ENCODE measurements at places on chromosomes 12 and 14.

DNA sequence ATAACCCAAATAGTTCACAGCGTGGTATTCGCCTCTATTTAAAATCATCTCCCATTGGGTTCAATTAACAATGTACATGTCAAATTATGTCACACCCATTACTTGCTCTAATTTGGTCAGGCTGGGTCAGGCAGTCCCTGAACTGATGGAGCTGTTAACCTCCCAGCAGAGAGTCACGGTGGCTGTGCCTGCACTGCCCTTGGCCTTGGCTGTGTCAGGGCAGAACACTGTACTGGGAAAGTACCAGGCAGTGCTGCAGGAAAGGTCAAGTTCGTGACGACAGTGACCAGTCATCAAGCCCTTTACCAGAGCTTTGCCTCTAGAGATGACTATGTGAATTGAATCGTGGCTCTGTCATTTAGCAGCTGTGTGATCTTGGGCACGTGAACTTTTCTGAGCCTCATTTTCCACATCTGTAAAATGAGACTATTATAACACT lies 100.0 kb downstream of the ARF6 start:
- peaks cover 30% of the 10 kb centered on the region for H3K4me1 ChIP-seq
- peak overlapping the region; percentile 77 for H3K27ac ChIP-seq
- H3K27me3 ChIP-seq, result no peaks in the 10 kb centered on the region

DNA sequence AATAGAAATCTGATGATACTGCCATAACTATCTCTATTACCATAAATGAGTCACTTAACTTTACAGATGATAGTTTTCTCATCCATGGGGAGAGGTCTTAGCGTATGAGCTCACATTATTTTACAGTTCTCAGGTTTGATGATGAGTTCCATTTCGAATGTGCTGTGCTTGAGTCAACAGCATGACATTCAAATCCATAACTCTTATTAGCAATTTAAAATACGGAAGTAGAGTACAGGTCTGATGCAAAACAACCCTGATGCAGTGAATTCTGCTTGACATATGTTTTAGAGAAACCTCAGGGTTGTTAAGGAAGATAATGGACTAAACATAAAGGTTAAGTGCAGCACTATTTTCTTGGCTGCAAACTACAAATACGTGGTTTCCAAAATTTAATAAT lies 30.0 kb downstream of the C14orf39 start:
- H3K4me3 ChIP-seq, result no peak overlapping the region
- H3K27me3 ChIP-seq, result peaks cover 11% of the 10 kb centered on the region
- H3K27ac ChIP-seq, result no peak overlapping the region
- H3K36me3 ChIP-seq, result no peaks in the 10 kb centered on the region
- no peaks in the 10 kb centered on the region for H3K4me1 ChIP-seq

- no peak for DNase-seq
- H3K27ac ChIP-seq, result no peak overlapping the region
- no peaks in the 10 kb centered on the region for H3K36me3 ChIP-seq
- no peaks in the 10 kb centered on the region for H3K4me1 ChIP-seq
- H3K4me3 ChIP-seq, result no peak overlapping the region
These were observed 10.2 kb downstream of the SCN8A start for GRCh38 chr12:51601241-51601640.

DNA sequence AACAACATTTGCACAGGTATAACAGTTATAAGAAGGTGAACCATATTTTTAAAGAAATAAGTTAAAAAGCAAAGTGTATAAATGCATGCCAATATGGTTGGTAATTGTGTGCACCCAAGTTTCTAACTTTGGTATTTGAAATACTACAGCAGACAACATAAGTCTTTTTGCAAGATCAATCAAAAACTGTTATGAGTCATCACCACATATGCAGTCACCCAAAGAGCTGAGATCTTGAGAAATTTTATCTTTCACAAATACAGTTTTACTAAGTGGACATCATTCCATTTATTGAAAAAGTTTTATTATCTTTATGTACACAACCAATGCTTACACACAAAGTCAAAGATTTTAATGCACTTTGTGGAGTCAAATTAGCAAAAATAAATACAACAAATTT lies 7.0 kb upstream of the ACSS3 start:
- H3K4me1 ChIP-seq, result no peaks in the 10 kb centered on the region
- DNase-seq, result no peak
- H3K36me3 ChIP-seq, result no peaks in the 10 kb centered on the region
- peaks cover 4% of the 10 kb centered on the region for H3K27me3 ChIP-seq

GRCh38 chr12:104058802-104059201 lies 5.5 kb upstream of the HCFC2 start:
- H3K4me1 ChIP-seq, result peaks cover 5% of the 10 kb centered on the region
- H3K27me3 ChIP-seq, result peaks cover 36% of the 10 kb centered on the region
- no peak overlapping the region for H3K4me3 ChIP-seq
- H3K27ac ChIP-seq, result no peak overlapping the region

DNA sequence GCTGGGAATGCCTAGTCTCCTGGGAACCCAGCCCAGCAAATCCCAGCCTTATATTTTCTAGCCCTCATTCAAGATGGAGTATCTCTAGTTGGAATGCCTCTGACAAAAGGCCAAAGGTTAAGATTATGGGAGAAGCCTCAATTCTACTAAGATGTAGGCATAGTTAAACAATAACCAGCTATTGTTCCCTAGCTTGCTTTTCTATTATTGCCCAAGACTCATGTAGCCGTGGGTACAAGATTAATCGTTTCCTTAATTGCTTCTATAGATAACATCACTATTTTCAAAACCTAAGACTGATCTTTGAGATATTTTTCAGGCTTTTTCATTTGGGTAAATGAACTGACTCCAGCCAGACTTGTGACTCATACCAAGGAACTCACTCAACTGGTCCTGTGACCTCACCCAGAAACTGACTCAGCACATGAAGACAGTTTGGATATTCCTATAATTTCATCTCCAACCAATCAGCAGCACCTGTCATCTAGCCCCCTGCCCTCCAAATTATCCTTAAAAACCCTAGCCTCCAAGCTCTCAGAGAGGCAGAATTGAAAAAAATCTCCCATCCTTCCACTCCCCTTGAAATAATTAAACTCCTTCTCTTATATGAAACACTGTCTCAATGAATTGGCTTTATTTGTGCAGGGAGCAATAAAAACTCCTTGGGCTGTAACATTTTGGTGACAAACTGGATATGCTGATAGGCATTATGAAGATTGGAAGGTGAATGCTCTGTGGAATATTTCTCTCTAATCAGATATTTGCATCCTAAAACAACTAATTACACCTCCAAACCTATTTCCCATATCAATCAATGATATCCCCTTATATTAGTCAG lies 589.0 kb downstream of the C12orf50 start:
- no peaks in the 10 kb centered on the region for H3K27me3 ChIP-seq
- DNase-seq, result no peak

DNA sequence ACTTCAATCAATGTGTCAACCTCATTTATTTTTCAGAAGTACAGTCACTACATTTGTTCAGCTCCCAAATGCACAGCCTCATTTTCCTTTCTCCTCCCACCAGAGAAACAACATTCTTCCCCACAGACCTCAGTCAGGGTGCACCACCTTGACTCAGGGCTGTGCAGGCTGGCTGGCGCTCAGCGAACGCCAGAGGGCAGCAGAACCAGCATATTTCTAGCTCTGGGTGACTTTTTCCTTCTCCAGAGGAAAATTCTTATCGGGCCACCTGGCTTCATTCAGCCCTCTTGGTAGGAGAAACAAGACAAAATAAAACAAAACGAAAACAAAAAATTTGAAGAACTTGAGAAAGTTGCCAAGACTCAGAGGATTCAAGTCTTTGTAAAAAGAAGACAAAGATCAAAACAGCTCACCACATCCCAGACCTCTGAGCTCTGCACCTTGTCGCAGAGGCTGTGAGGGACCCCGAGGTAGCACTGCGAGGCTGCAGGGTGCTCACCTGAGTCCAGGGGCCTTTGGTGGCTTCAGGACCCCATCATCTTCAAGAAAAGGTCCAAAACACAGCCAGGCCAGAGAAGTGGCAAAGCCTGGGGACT lies 33.7 kb downstream of the PAH start:
- no peaks in the 10 kb centered on the region for H3K36me3 ChIP-seq
- H3K27ac ChIP-seq, result no peak overlapping the region
- no peak overlapping the region for H3K4me3 ChIP-seq

GRCh38 chr12:89051065-89051677 lies 301.1 kb downstream of the DUSP6 start:
- H3K27ac ChIP-seq, result no peak overlapping the region
- no peak overlapping the region for H3K4me3 ChIP-seq
- DNase-seq, result no peak
- peaks cover 5% of the 10 kb centered on the region for H3K4me1 ChIP-seq
- H3K36me3 ChIP-seq, result peaks cover 7% of the 10 kb centered on the region
- H3K27me3 ChIP-seq, result no peaks in the 10 kb centered on the region

GRCh38 chr12:113328368-113328889 lies 6.5 kb downstream of the SLC8B1 start:
- peaks cover 24% of the 10 kb centered on the region for H3K36me3 ChIP-seq
- H3K4me3 ChIP-seq, result no peak overlapping the region
- DNase-seq, result no peak
- peaks cover 29% of the 10 kb centered on the region for H3K4me1 ChIP-seq
- no peaks in the 10 kb centered on the region for H3K27me3 ChIP-seq

DNA sequence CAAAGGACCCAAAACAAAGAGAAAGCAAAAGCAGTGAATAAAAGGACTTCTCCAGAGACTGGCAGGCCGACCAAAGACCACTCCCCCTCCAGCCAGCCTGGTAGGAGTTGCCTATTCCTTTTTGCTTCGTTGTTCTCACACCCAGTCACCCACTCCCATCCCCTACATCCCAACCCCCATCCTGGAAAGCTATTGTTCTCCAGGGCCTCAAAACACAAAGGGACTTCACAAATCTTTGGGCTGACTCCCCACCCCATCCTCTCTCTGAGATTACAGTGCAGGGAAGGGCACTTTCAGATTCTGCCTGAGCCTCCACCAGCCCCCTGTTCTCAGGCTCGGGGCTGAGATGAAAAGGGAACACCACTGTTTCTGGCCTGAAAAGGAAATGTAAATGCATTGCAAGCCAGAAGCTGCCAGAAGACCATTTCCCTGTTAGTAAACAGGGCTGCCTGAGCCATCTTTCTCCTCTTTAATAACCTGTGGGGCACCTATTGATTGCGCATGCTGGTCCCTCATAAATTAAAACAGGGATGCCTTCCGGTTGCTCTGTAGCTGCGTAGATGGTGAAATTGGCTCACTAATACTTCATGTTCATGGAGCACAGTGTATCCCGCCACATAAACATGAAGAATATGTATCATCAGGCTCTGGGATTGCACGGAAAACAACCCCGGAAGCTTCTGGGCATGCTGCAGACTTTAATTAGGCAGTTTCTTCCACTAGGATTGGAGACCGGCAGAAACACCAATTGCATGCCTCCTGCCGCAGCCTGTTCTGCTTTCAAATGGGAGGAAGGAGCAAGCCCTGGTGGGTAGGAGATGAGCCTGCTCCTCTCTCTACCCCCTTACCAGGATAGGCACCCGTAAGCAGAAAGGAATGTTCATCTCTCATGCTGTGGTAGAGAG lies 130.3 kb upstream of the FUT8 start:
- H3K4me1 ChIP-seq, result peaks cover 39% of the 10 kb centered on the region
- DNase-seq, result no peak
- H3K36me3 ChIP-seq, result no peaks in the 10 kb centered on the region
- peak overlapping the region; percentile 90 for H3K27ac ChIP-seq
- no peaks in the 10 kb centered on the region for H3K27me3 ChIP-seq

GRCh38 chr14:102717276-102717675 lies 60.0 kb upstream of the TRAF3 start:
- no peak overlapping the region for H3K27ac ChIP-seq
- H3K4me1 ChIP-seq, result peaks cover 6% of the 10 kb centered on the region
- DNase-seq, result no peak
- no peaks in the 10 kb centered on the region for H3K27me3 ChIP-seq
- H3K4me3 ChIP-seq, result no peak overlapping the region

GRCh38 chr12:95185072-95185471 lies 32.2 kb downstream of the FGD6 start:
- peaks cover 6% of the 10 kb centered on the region for H3K4me1 ChIP-seq
- no peak for DNase-seq
- H3K27ac ChIP-seq, result no peak overlapping the region
- no peaks in the 10 kb centered on the region for H3K27me3 ChIP-seq
- H3K36me3 ChIP-seq, result no peaks in the 10 kb centered on the region

GRCh38 chr12:50517421-50518048 lies 12.8 kb downstream of the DIP2B start:
- no peak overlapping the region for H3K27ac ChIP-seq
- no peak overlapping the region for H3K4me3 ChIP-seq
- DNase-seq, result no peak
- peaks cover 51% of the 10 kb centered on the region for H3K4me1 ChIP-seq

GRCh38 chr12:79982086-79983062 lies 47.5 kb upstream of the PPP1R12A start:
- H3K36me3 ChIP-seq, result no peaks in the 10 kb centered on the region
- no peak for DNase-seq
- no peak overlapping the region for H3K27ac ChIP-seq
- H3K4me3 ChIP-seq, result no peak overlapping the region
- peaks cover 7% of the 10 kb centered on the region for H3K27me3 ChIP-seq

DNA sequence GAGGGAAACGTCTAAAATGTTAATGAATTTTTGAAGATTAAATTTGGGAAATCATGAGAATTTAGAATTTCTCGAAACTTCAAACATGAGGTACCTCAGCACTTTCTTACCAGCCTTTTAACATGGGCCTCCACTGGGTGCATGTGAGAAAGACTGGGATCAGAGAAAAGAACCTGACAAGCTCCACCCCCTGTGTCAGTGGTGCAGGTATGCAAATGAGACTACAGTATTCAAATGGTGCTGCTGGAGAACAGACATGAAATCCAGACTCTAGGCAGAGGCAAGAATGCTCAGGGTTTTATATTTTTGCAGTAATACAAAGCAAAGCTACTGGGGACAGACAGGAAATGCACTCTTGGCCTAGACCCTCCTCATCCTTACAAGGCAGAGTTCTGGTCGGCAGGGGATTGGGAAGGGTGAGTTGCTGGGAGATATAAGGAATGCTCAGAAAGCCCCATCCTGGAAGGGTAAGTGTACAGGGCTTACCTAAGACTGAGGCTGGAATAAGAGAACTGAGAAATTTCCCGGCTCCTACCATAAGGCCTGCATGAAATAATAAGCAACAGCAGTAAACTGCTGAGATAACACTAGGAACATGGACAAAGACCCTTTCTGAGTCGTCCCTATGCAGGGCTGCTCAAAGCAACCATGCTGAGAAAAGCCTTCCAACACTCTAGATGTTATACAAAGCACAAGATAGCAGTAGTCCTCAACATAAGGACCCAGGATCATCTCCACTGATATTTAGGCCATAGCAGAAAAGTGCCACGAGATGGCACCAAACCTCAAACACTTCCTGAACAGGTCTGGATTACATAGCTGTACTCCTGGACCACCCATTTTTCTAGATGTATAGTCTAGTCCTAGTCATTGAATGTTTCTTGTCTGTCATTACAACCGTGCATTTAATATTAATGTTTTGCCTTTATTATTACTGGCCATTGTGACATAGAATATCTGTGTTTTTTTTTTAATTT lies 260.8 kb downstream of the RASSF9 start:
- H3K36me3 ChIP-seq, result no peaks in the 10 kb centered on the region
- no peaks in the 10 kb centered on the region for H3K27me3 ChIP-seq
- peak; percentile 11 for DNase-seq
- no peaks in the 10 kb centered on the region for H3K4me1 ChIP-seq
- no peak overlapping the region for H3K4me3 ChIP-seq

GRCh38 chr14:59664741-59665140 lies 88.1 kb upstream of the CCDC175 start:
- no peak for DNase-seq
- H3K27ac ChIP-seq, result no peak overlapping the region
- H3K4me1 ChIP-seq, result no peaks in the 10 kb centered on the region

GRCh38 chr14:86243158-86243557 lies 713.2 kb downstream of the FLRT2 start:
- H3K27me3 ChIP-seq, result no peaks in the 10 kb centered on the region
- no peak for DNase-seq
- no peaks in the 10 kb centered on the region for H3K4me1 ChIP-seq

Measured in activated naive CD8-positive, alpha-beta T cell treated with anti-CD3 and anti-CD28 coated beads for 36 hours (primary cell).